Retina (tissue), 1 donor: ENCODE measurements at places on chromosomes 4 and X.

DNA sequence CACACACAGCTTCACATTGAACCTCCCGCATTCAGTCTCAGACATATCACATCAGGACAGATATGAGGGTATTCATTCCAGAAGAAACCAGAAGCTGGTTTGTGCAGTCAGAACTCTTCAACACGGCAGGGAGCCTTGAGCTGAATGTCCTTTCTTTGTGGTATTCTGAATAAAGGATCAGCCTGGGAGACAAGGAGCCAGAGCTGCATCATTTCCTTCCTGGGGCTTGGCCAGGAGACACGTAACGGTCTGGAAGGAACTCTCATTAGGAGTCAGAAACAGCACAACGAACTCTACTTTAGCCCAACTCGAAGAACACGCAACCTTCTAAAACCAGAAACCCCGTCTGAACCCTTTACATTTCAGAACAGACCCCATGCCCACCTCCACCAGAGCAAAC, 46.4 kb downstream of the KDR start:
- no peak for DNase-seq

- DNase-seq: peak; percentile 46
These were observed 22.9 kb upstream of the CPE start for GRCh38 chr4:165355900-165356300.

GRCh38 chr4:103099691-103100392, at the start of gene BDH2:
TSS of gene BDH2 (minus strand) at chr4:103099834. CDS start at chr4:103096254, 3,580 bp downstream.
- DNase-seq: peak; percentile 83

- DNase-seq: no peak
These were observed 40.5 kb downstream of the FABP2 start for GRCh38 chr4:119281393-119281792.

DNA sequence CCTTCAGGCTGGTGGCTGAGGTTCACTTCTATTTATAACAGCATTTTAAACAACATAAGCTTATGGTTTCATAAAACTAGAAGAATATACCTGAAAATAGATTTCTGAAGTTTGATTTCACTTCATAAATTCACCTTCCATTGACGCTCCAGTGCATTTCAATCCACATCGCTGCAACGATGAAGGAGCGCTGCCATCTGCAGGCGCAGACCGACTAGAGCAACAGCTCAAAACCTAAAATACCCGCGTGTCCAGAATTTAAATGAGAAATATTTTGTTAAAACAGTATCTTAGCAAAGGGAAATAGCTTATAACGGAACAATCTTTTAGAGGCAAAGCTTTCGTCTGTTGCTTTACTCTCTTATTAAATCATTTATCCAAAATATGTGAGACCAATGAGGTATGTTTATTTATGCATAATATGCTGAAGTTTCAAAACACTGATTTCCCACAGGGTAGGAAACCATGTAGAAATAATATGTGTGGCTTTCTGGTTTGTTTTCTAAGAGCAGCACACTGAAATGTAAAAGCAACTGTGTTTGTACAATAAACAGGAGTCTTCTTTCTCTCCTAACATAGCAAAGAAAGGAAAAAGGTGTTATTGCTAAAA, 816.4 kb upstream of the FRG1 start:
- peak; percentile 52 for DNase-seq

DNA sequence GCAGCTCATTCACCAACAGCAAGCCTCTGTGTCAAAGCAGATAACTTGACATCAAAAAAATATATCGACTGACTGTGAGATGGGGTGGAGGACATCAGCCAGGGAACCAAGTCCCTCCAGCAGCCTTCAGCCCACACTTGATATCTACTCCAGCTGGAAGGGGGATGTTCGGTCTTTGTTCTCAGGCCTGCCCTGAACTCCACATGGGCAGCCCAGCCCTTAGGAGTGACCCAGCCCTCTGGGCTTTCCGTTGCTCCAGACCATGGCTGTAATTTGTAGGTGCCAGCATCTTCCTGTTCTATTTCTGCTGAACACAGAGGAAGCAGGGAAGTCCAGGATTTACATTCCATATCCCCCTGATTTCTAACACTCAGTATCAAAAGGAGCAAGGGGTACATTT, 17.4 kb downstream of the RASL11B start:
- DNase-seq: no peak

- no peak for DNase-seq
These were observed 5.7 kb upstream of the IL13RA2 start for GRCh38 chrX:115023139-115023538.

- no peak for DNase-seq
These were observed 93.7 kb downstream of the C4orf33 start for GRCh38 chr4:129189630-129190029.

GRCh38 chrX:133054761-133055405, 42.0 kb downstream of the USP26 start:
- DNase-seq: no peak

DNA sequence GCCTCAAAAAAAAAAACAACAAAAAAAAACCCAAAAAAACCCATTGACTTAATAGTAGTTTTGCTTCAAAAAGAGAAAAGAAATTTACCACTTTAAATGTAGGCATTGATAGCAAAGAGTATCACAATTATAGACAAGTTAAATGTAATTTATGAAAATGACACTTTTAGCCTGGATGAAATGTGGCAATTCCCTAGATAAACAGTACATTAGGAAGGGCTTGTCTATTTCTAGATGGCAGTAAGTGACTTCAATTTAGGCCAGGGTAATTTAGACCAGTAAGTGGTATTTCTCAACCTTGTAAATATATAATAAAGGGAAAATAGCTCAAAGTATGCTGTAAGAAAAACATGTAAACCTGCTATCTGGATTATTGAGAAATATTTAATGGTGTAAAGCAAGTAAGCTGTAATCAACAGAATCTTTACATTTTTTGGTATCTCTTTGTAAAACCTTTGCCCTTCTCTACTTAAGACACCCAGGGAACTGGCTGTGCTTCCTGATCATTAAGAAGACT, 103.7 kb upstream of the RAPGEF2 start:
- DNase-seq: no peak

GRCh38 chr4:5050520-5051277, 581 bp upstream of the STK32B start:
- peak; percentile 81 for DNase-seq

DNA sequence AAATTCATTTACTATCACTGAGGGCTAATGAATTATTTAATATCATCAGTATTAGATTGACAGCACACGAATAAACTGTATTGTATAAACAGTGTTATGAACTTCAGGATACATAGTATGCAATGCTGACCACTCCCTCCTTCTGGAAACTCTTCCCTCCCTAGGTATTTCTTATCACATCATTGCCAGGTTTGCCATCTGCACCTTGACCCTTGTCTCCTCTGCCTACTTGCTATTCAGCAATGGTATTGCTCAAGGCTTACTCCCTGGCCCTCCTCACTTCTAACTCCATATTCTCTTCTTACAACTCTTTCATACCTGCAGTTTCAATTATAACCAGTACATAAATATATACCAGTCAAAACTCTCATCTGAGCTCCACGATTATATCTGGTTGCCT, 38.9 kb downstream of the ATP8A1 start:
- no peak for DNase-seq

DNA sequence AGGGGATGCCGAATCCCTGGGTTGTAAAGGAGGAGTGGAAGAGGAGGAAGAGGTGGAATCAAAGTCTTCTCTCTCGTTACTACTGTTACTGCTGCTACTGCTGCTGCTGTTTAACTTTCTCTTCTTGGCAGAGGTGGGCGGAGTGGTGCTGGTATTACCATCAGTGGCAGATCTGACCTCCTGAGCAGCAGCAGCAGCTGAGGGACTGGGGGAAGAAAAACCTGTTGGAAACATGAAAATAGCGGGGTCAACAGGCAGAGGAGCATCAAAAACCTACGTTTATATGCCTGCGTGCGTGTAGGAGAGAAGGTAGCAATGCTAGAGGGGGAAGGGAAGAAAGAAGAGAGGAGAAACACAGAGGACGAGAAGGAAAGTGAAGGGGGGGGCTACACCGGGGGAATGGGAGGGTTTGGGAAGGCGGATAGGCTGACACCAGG, 339 bp downstream of the CUL4B start:
- DNase-seq: peak; percentile 74

GRCh38 chrX:262381-262909, 18.7 kb upstream of the PLCXD1 start:
- no peak for DNase-seq

DNA sequence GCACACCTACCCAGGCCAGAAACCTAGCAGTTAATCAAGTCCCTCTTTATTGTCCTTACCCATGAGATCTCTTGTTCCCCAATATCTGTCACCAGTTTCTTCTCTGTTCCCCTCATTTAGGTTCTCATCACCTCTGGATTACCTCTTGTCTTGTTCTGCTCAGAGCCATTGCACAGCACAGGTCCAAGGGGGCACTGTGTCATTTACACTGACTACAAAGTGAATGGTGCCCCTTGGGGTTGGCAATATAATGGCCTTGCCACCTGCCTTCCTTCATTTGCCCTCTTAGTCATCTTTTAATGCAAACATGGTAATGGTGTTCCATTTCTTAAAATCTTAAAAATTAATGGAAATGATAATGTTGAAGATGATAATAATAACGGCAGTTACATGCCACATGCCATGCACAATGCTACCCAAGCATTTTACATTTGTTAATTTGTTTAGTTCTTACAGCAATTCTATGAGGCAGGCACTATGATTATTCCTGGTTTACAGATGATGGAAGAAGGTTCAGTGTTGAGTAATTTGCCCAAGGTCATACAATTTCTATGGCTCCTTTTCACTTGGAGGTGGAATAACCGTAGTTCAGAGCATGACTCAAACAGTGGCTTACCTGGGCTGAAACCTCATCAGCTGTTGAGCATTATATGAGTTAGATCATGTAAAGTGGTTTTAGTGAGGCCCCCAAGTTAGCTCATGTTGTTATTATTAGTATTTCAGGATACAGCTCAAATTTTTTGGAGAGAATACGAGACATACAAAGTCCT, 117.9 kb downstream of the RASL11B start:
- DNase-seq: no peak

GRCh38 chr4:66804979-66805378, 740.3 kb downstream of the CENPC start:
- DNase-seq: no peak

- DNase-seq: no peak
These were observed 15.7 kb downstream of the LNX1 start for GRCh38 chr4:53575552-53575951.

GRCh38 chr4:77629885-77630284, 24.3 kb downstream of the CXCL13 start:
- DNase-seq: no peak

GRCh38 chr4:119034276-119035008, 101.2 kb upstream of the MYOZ2 start:
- no peak for DNase-seq

DNA sequence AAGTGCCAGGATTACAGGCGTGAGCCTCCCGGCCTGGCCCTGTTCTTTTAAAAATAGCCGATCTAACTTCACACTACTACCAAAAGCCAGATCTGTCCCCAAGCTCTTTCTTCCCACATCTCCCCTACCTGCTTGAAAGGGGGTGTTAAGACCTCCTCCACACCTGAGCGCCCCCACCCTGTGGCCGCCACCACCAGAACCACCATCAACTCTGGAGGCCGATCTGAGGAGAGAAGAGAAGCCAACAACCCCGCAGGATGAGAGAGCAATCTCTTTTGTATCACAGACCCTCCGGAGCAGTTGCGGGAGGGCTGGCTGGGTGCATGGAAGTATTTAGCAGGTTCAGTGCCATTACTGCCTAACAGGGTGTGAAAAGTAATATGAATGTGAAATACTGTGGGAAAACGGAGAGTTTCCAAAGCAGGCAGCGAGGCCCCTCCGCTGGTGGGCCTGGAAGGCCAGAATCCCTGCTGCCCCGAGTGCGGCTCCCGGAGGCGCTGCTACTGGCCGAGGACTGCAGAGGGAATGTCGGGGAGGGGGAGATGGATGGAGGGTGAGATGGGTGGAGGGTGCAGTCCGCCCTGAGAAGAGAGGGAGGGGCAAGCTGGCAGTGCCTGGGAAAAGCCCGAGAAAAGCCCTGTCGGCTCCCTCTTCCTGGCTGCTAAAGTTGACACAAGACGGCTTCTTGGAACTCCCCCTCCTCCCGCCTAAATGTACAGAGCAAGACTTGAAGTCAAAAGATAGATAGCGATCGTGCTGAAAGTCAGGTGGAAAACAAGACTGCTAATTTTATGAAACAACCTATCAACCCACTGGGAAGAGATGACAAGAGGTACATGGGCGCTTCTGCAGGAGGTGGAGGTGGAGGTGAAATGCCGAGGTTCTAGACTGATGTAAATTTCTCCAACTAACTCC, 22.3 kb downstream of the HAND2 start:
- DNase-seq: peak; percentile 71

GRCh38 chr4:87529187-87529586, at the start of gene SPARCL1:
TSS of gene SPARCL1 (minus strand) at chr4:87529376. CDS start at chr4:87499574, 29,802 bp downstream.
- DNase-seq: no peak

GRCh38 chr4:145881989-145882388, 56.6 kb downstream of the ZNF827 start:
- DNase-seq: no peak

DNA sequence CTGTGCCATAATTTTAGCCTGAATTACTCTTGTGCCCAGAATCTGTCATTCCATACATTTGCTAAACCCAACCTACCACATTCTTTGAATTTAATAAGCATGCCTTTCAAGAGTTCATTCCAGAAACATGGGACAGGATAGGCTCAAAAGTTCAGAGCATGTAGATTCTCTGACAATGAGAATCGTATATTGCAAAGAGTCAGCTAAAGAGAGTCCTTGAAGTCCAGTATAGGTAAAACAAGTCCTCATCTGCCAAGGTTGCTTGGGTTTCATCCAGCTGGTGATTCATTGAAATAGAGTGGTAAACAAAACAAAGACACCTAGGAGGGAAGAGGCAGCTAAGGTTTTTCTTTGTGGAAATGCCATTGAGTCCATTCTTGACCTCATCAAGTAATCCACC, 249.3 kb upstream of the DIPK2B start:
- no peak for DNase-seq

DNA sequence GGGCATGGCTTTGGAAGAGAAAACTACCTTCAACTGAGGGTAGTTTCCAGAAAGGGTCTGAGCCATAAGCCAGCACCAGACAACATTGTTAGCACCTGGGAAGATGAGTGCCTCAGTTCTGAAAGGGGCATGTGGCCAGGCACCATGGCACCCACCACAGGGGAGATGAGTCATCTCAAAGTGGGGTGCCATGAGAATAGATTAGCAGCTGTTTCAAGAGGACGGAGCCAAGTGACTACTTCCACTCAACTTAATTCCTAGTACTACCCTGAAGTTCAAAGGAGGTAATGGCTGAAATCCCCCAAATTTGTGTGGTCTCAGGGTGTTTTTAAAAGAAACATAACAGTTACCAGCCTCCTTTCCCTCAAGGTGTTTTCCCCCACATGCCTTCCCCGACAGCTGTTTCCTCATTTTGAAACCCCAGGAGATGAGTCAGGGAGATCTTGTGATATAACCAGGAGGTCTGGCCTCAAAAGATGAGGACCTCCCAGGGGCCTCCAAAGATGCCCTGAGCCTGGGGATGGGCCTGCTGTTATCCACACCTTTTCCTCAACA, 27.8 kb upstream of the FTHL17 start:
- DNase-seq: no peak

GRCh38 chrX:48592971-48593370, 4.3 kb upstream of the WDR13 start:
- no peak for DNase-seq
